Activated T-cell treated with anti-CD3 and anti-CD28 coated beads for 48 hours (primary cell): ENCODE measurements at places on chromosomes 2 and 18.

DNA sequence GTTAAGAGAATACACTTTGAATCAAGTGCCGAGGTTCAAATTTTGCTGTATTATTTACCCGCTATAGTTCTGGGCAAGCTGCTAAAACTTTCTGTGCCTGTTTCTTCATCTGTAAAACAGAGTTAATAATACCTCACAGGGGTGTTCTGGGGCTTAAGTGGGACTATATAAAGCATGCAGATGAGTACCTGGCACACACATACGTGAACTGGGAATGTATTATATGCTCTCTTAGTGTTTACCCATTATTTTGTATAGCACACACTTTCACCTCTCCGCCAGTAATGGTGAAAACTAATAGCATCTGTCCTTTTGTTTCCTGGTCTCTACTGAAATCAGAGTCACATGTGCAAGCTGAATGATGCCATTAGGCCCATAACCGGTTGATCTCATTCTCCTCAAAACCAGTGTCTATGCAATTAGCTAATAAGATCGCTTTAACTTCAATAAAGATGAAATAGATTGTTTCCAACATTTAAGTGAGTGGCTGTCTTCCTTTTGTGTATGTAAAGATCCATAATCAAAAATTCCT is 3.8 kb upstream of the CDKL4 start:
- no peak for DNase-seq

DNA sequence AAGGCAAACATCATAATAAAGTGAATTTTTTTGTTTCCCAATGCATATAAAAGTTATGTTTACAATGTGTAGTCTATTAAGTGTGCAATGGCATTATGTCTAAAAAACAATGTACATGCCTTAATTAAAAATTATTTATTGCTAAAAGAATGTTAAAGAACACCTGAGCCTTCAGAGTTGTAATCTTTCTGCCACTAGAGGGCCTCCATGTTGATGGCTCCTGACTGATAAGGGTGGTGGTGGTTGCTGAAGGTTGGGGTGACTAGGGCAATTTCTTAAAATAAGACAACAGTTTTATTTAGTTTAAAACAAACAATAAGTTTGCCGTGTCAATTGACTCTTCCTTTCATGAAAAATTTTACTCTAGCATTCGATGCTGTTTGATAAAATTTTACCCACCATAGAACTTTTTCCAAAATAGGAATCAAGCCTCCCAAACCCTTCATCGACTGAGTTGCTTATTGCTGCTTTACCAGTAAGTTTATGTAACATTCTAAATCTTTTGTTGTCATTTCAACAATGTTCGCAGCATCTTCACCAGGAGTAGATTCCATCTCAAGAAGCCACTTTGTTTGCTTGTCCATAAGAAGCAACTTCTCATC is 32.3 kb downstream of the MAP3K2 start:
- peak; percentile 13 for DNase-seq

DNA sequence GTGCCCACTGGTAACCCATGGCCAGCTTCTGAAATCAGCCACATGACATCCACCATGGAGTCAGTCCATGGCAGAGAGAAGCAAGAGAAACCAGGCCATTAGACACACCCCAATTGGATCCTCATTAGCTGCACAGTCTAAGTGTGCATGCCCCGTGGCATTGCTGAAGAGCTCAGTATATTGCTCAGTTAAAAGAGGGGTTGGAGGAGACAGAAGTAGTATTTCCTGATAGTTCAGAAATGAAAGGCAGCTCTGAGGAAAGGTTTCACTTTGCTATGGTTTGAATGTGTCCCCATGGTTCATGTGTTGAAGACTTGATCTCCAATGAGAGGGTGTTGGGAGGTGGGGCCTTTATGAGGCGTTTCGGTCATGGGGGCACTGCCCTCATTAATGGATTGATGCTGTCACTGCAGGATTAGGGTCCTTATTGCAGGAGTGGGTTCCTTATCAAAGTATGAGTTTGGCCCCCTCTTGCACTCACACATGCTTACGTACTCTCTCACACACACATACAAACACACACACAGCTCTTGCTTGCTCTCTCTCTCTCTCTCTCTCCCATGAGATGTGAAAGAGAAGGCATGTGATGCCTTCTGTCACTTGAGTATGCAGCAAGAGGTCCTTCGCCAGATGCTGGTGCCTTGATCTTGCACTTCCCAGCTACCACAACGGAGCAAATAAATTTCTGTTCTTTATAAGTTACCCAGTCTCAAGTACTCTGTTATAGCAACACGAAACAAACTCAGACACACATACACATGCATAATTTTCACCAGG is 58.0 kb downstream of the TMEM163 start:
- no peak for DNase-seq

DNA sequence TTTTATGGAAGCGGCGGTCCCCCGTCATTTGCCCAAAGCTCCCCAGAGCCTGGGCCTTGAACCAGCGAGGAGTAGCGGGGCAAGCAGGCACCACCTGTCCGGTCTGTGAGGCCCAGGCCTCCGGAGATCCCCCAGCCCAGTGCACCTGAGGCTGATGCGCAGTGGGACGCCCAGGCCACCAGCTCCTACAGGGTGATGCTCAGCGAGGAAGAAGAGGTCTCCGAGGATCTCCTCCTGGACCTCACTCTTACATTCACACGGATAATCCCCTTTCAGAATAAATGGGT is 220.2 kb downstream of the NDUFA10 start:
- DNase-seq = no peak

GRCh38 chr2:223042704-223043118 is 9.3 kb upstream of the KCNE4 start:
- DNase-seq = no peak

GRCh38 chr2:112812318-112813267 is 24.0 kb downstream of the IL1B start:
- DNase-seq = no peak

- DNase-seq = no peak
These were observed 52.4 kb upstream of the AGPS start for GRCh38 chr2:177340158-177340557.

GRCh38 chr2:234437642-234438304 is 59.1 kb downstream of the ARL4C start:
- DNase-seq = no peak

- peak; percentile 59 for DNase-seq
These were observed 259.7 kb downstream of the LPIN1 start for GRCh38 chr2:12005886-12006681.

- DNase-seq = no peak
These were observed 10.3 kb upstream of the ACKR3 start for GRCh38 chr2:236558993-236559978.

DNA sequence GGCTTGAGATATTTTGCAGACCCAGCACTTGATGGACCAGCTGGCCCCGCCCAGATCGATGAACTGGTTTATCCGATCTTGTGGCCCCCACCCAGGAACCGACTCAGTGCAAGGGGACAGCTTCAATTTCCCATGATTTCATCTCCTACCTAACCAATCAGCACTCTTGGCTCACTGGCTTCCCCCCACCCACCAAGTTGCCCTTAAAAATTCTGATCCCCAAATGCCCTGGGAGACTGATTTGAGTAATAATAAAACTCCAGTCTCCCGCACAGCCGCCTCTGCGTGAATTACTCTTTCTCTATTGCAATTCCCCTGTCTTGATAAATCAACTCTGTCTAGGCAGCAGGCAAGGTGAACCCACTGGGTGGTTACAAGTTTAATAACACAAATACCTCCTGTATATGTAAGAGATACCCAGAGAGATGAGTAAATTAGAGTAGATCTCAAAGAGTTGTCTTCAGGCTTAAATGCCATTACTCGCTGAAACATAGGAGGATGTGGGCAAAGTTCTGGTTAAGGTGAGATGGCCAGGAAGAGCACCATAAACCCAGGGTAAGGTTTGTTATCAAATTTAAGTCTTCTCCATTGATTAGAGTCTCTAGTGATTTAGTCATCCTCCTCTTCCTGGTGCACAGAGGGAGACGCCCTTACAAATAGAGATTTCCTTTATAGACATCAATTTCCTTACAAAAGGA is 222.8 kb downstream of the ARL4C start:
- DNase-seq = no peak

- DNase-seq = no peak
These were observed 118.3 kb downstream of the TMEM18 start for GRCh38 chr2:558879-559278.

GRCh38 chr2:164898475-164898874 is 56.9 kb downstream of the SLC38A11 start:
- no peak for DNase-seq

- no peak for DNase-seq
These were observed 679.7 kb downstream of the NYAP2 start for GRCh38 chr2:226079196-226079595.

DNA sequence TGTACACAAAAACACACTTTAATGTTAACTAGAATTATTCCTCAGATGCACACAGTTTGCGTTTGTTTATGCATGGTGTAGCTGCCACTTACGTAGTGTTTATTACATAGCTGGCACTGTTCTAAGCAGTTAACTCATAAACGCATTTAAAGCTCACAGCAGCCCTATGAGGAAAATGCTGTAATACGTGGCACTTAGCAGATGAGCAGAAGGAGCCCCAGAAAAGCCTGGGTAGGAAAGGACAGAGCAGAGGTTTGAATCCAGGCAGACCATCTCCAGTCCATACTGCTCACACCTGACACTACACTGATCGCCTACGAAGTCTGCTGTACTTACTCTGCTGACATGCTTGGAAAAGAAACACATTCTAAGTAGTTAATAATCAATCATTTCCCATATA is 66.6 kb downstream of the BCL2 start:
- DNase-seq = no peak

GRCh38 chr2:127929449-127929848 is 43.7 kb upstream of the AMMECR1L start:
- DNase-seq = no peak

- no peak for DNase-seq
These were observed 76.0 kb downstream of the RNF144A start for GRCh38 chr2:6993229-6993640.

GRCh38 chr18:47986620-47987387 is 56.3 kb upstream of the SMAD2 start:
- no peak for DNase-seq

- DNase-seq = no peak
These were observed 102.5 kb downstream of the SP3 start for GRCh38 chr2:173862612-173863217.

DNA sequence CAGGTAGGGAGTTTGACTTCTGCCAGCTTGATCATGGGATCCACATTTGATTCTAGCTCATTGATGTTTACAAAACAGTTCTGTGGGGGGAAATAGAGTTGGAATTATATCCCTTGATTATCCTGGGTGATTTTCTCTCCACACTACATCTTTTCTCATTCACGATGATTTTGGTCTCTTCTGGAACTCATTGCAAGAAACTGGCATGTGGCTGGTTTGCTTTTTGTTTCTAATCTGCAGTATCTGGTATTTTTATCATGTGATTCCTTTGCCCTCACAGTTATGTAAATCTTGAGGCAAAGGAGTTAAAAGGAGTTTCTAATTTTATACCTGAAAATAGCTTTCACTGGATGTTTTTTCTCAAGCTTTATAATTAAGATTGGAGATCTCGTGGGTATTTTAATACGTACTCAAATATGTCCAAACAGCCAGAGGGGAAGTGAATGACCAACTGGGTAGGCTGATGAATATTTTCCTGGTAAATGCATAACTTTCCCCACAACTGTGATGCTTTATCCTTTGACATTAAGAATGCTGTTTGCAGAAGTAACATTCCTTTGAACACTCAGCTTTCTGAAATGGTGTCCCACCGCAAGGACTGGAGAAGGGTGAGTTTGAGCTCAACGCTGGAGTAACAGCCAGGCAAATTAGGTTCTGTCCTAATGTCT is 502.9 kb upstream of the ZEB2 start:
- no peak for DNase-seq

DNA sequence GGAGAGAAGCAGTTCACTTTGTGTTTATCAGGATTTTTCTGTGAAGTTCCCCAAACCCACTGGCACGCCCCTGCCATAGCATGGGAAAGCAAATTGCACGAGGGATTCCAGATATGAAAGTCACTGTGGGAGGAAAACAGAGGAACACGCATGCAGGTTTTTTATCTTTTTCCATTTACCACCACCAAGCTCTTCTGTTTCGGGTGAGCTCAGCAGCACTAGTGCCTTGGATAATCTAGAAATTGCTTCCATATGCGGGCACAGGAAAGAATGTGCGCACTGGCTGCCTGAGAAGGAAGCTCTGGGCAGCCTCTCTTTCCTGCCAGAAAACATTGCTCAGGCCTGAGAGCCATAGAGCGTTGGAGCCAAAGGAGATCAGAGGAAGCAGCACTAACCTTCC is 65.9 kb upstream of the WIPF1 start:
- DNase-seq = no peak

DNA sequence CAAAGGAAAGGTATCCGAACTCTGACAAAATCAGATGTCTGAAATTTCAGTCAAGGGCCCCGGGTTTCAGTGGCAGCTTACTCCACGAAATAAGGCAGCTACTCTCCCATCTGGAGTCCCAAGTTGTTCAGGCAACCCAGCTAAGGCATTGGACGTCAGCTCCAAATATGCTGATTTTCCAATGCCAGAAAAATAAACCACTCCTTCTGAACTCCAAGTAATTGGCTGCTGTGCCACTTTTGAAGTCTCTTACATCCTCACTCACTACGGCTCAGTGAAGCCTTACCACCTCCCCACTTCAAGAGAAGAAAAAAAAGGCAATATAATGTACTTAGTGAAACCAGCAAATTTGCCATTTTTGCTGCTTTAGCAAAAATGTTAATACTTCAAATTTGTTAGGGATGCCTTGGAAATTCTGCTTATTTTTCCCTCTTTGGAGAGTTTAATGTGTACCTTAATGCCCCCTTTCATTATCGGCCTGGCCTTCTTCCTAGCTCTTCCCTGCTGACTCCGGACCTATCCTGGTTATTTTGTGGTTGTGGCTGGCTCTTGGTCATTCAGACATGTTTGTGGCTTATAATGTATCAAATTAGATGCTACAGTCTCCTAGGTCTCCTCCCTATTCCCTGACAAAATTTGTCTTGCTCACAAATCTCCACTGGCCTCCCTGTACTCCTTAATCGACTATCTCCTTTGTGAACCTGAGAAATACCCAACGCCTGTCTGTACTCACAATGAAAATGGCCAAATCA is 589.2 kb upstream of the ZEB2 start:
- no peak for DNase-seq

DNA sequence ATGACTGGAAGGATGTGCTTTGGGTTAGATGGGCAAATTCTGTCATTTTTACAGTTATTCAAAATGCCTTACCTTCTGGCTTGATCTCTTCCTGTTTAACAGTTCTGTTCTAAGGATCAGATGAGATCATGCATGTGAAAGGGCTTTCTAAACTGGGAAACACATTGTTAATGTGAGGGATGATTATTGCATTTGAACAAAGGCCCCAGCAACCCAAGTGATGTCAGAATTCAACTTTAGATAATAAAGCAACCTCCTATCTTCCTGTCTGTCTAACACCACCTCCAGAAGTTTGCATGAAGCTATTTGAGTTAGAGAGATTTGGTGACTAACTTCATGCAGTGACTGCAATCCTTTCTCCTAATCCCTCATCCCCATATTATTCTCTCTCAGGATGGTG is 77.8 kb upstream of the B3GNT2 start:
- DNase-seq = no peak

- no peak for DNase-seq
These were observed 63.8 kb upstream of the BZW1 start for GRCh38 chr2:200747668-200748618.

- DNase-seq = no peak
These were observed 8.1 kb upstream of the IAH1 start for GRCh38 chr2:9466147-9466683.
